T-helper 17 cell (primary cell): ENCODE measurements at places on chromosomes 2 and 18.
A peak's percentile ranks its signal among the peaks of the same experiment; 100 is the strongest.

DNA sequence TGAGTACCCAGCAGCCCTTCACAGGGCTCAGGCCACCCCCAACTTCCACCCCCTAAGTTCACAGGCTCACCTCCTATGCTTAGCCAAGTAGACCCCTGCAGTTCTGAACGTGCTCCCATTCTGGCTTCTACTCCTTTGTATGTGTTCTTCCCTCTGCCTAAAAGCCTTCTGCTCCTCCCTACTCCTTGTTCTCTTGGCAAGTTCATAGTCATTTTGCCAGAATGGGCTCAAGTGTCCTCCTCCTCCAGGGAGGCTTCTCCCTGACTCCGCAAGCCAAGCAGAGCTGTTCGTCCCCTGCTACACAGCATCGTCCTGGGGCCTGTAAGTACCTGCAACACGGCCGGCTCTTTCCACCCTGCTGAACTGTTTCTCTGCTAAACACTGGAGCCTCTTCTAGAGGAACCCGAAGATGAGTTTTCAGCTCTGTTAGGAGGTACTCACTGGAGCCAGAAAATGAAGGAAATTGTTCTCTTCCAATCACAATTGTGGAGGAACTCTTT lies 14.6 kb upstream of the CETN1 start:
- H3K4me3 ChIP-seq: no peak overlapping the region
- peaks cover 32% of the 10 kb centered on the region for H3K27me3 ChIP-seq
- H3K36me3 ChIP-seq: no peaks in the 10 kb centered on the region
- no peak for DNase-seq
- no peak overlapping the region for H3K27ac ChIP-seq
- no peaks in the 10 kb centered on the region for H3K4me1 ChIP-seq

- no peak for DNase-seq
- H3K27me3 ChIP-seq: peaks cover 29% of the 10 kb centered on the region
- H3K36me3 ChIP-seq: peaks cover 7% of the 10 kb centered on the region
- peaks cover 2% of the 10 kb centered on the region for H3K4me1 ChIP-seq
Observed at GRCh38 chr2:226721541-226721940, 78.1 kb downstream of the IRS1 start.

GRCh38 chr2:42575458-42576064 lies 7.1 kb downstream of the MTA3 start:
- no peak for DNase-seq
- H3K36me3 ChIP-seq: peaks cover 3% of the 10 kb centered on the region
- peaks cover 20% of the 10 kb centered on the region for H3K4me1 ChIP-seq
- no peak overlapping the region for H3K4me3 ChIP-seq

DNA sequence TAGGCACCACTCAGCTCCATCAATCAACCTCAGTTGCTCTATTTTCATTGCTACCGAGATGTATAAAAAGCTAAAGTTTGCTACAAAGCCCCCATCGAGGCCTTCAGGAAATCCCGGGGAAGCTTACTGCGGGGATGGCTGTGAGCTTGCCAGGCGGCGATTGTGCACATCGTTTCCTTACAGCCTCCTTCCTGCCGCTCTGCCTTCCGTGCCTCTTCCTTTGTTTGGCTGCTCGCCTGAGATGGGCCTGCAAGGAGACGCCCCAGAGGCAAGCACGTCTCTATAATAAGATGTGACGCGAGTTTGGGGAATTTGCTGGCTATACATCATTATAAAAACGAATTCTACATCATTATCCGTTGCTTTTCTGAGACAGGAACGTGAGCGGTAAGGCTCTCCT lies 41.6 kb downstream of the DHRS9 start:
- H3K4me3 ChIP-seq: no peak overlapping the region
- no peaks in the 10 kb centered on the region for H3K36me3 ChIP-seq
- DNase-seq: no peak
- peaks cover 15% of the 10 kb centered on the region for H3K27me3 ChIP-seq

- no peak for DNase-seq
- H3K4me1 ChIP-seq: peaks cover 9% of the 10 kb centered on the region
- H3K27ac ChIP-seq: peak overlapping the region; percentile 78
Observed at GRCh38 chr18:79317703-79318102, 78.0 kb upstream of the NFATC1 start.

DNA sequence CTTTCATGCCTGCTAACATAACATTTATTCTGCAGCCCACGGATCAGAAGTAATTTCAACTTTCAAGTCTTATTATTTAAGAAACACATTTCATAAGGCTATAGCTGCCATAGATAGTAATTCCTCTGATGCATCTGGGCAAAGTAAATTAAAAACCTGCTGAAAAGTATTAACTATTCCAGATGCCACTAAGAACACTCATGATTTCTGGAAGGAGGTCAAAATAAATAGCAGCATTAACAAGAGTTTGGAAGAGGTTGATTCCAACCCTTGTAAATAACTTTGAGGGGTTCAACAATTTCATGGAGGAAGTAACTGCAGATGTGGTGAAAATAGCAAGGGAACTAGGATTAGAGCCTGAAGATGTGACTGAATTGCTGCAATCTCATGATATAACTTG lies 77.6 kb downstream of the CCDC148 start:
- no peaks in the 10 kb centered on the region for H3K4me1 ChIP-seq
- no peaks in the 10 kb centered on the region for H3K36me3 ChIP-seq
- no peak for DNase-seq
- peaks cover 9% of the 10 kb centered on the region for H3K27me3 ChIP-seq

- H3K27me3 ChIP-seq: no peaks in the 10 kb centered on the region
- H3K4me1 ChIP-seq: no peaks in the 10 kb centered on the region
- DNase-seq: no peak
- H3K4me3 ChIP-seq: no peak overlapping the region
Observed at GRCh38 chr2:40364151-40364874, 87.6 kb downstream of the SLC8A1 start.

GRCh38 chr18:42155024-42155423 lies 200.0 kb downstream of the PIK3C3 start:
- no peak for DNase-seq
- no peak overlapping the region for H3K27ac ChIP-seq
- peaks cover 3% of the 10 kb centered on the region for H3K36me3 ChIP-seq
- H3K27me3 ChIP-seq: no peaks in the 10 kb centered on the region
- H3K4me3 ChIP-seq: no peak overlapping the region
- no peaks in the 10 kb centered on the region for H3K4me1 ChIP-seq

- DNase-seq: no peak
- H3K27me3 ChIP-seq: no peaks in the 10 kb centered on the region
- no peak overlapping the region for H3K4me3 ChIP-seq
- H3K36me3 ChIP-seq: peaks cover 23% of the 10 kb centered on the region
- H3K27ac ChIP-seq: no peak overlapping the region
Observed at GRCh38 chr2:60926741-60927552, 45.6 kb downstream of the REL start.

DNA sequence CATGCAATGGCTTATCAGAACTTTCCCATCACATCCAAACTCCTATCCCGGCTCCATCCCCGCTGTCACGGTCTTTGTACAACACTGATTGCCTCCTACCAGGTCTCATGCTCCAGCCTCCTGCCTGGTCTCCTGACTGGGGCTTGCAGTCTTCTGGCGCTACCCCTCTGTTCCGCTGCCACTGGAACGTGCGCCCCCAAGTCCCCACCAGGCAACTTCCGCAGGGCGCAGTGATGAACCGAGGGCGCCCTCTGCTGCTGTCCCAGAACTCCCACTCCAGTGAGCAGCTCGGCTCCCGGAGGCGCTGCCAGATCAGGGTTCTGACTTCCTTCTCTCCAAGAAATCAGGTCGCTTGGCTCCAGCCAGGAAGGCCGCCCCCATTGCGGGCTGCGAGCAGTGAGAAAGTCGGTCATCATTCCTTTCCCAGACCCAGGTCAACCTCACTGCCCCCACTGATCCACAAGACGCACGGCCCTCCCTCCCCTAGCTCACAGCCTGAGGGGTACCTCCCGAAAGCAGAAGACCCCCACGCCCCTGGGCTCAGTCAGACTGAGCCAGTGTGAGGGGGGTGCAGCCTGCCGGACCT lies 43.9 kb upstream of the RAB11FIP5 start:
- peaks cover 45% of the 10 kb centered on the region for H3K27me3 ChIP-seq
- H3K4me1 ChIP-seq: peaks cover 3% of the 10 kb centered on the region
- H3K4me3 ChIP-seq: no peak overlapping the region
- H3K36me3 ChIP-seq: peaks cover 4% of the 10 kb centered on the region

DNA sequence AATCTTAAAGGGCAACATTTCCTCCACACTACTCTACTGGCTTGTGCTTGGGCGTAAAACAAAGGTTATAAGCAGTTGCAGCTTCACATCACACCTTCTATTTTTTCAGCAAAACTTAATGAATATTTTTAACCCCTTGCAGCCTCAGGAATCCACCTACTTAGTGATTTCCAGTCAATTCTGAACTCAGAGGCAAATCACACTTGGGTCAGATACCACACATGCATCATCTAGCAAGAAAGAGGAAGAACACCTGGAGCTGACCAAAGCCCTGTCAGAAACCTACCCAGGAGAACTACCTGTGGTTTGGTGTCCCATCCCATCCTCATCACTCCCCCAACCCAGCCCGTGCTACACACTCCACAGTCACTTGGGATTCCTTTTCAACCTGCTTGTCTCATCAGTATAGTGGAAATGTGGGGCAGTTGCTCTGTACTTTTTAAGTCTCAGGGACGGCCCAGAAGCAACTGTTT lies 25.5 kb downstream of the PIAS2 start:
- H3K4me3 ChIP-seq: no peak overlapping the region
- no peak for DNase-seq
- peaks cover 22% of the 10 kb centered on the region for H3K4me1 ChIP-seq
- peaks cover 12% of the 10 kb centered on the region for H3K36me3 ChIP-seq
- no peak overlapping the region for H3K27ac ChIP-seq

DNA sequence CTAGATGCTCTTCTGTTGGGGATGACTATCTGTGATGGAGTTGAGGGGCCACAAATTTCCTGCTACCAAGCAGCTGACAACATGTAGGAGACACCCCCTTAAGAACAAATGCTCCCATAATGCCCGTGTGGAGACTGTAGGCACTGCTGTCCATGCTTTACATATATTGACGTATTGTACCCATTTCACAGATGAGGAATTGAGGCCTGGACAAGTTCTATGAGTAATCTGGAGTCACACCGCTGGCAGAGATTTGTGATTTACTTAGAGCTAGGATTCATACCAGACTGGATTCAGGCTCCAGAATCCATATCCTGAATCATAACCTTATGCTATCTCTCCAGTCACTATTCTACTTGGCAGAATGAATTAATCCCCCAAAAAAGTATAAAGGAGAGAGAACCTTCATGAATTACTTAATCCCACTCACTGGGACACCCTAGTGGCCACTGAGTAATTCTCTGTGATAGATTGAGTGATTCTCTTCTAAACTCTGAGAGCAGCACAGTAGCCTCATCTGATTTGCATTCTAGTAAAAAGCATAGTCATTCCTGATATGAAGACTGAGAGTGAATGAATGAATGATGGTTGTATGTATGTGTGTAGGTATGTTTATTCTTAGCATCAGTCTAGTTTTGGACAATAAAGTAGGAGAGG lies 460.7 kb upstream of the MEIS1 start:
- no peaks in the 10 kb centered on the region for H3K27me3 ChIP-seq
- H3K27ac ChIP-seq: no peak overlapping the region
- no peaks in the 10 kb centered on the region for H3K36me3 ChIP-seq
- H3K4me3 ChIP-seq: no peak overlapping the region
- no peaks in the 10 kb centered on the region for H3K4me1 ChIP-seq

DNA sequence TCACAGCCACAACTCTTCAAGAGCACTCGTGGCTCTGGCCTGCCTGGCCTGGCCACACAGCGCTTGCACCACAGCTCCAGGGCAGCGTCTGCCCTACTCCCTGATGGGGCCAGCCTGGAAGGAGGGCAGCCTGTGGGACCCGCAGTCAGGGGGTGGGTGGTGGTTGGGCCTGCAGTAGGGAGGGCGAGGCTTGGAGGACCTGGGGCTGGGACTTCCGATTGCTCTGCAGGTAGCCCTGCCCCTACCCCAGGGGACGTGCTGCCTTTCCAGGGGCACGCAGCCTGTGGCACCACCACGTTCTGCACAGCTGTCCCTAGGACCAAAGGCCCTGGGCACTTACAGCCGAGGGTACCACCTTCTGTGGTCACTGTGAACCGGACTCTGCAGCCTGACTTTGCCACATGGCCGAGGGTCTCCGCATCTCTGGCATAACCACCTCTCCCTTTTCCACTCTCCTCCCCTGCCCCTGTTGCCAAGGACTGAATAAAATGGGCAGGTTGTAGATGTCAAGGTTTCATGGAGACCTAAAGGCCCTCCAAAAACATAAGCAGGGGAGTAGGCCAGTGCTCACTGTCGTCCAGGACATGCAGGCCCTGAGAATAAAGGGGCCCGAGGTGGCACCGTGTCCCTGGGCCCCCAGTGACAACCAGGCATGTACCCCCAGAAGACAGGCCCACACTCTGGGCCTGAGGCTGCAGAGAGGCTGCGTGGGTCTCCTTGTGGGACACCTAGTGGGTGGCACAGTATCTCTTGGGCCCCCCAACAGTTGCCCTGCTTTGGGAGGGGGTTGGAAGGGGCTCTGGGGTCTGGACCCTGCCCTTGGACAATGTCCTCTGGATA lies 87.3 kb downstream of the INHBB start:
- no peaks in the 10 kb centered on the region for H3K36me3 ChIP-seq
- peaks cover 4% of the 10 kb centered on the region for H3K4me1 ChIP-seq
- H3K27me3 ChIP-seq: peaks cover 38% of the 10 kb centered on the region
- no peak for DNase-seq
- H3K4me3 ChIP-seq: no peak overlapping the region

DNA sequence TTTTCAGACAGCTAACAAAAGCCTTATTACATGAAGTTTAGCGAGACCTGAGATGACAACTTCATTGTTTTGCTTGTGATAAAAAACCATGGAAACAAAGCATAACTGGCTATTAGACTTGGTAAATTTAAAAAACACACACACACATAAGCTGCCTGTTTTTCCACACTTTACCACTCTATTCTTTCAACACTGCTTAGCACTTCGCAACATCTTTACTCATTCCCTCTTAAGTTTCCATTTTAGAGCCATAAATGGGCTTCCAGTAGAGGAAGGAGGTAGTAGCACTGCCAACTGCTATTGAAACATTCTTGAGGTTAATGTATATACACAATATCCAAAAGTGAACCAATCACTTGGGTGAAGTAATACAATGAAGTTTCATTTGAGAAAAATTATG lies 54.1 kb downstream of the BAZ2B start:
- no peaks in the 10 kb centered on the region for H3K4me1 ChIP-seq
- H3K27ac ChIP-seq: no peak overlapping the region
- DNase-seq: no peak
- H3K4me3 ChIP-seq: no peak overlapping the region
- H3K27me3 ChIP-seq: no peaks in the 10 kb centered on the region
- no peaks in the 10 kb centered on the region for H3K36me3 ChIP-seq

- H3K36me3 ChIP-seq: no peaks in the 10 kb centered on the region
- H3K4me1 ChIP-seq: no peaks in the 10 kb centered on the region
- DNase-seq: no peak
Observed at GRCh38 chr2:16506366-16506765, 159.3 kb downstream of the CYRIA start.

GRCh38 chr2:201931951-201932350 lies 101.7 kb upstream of the FZD7 start:
- no peak overlapping the region for H3K27ac ChIP-seq
- DNase-seq: no peak
- no peaks in the 10 kb centered on the region for H3K4me1 ChIP-seq
- no peak overlapping the region for H3K4me3 ChIP-seq

GRCh38 chr2:239173301-239173700 lies 227.5 kb downstream of the HDAC4 start:
- no peak for DNase-seq
- peaks cover 9% of the 10 kb centered on the region for H3K36me3 ChIP-seq
- no peak overlapping the region for H3K4me3 ChIP-seq
- no peaks in the 10 kb centered on the region for H3K4me1 ChIP-seq

- no peaks in the 10 kb centered on the region for H3K36me3 ChIP-seq
- no peak for DNase-seq
- H3K4me1 ChIP-seq: no peaks in the 10 kb centered on the region
- H3K4me3 ChIP-seq: no peak overlapping the region
Observed at GRCh38 chr2:175275539-175275938, 94.0 kb upstream of the ATP5MC3 start.
